ENCODE measurements at places on chromosomes 6 and 20. TPM values are rescaled to one million over a fixed set of nuclear protein-coding genes. Genes with fewer than 3 reads are reported as not detected.

- no peaks in the 10 kb centered on the region for H3K4me1 ChIP-seq
- no peaks in the 10 kb centered on the region for H3K36me3 ChIP-seq
- no peak for DNase-seq
- H3K27ac ChIP-seq = no peak overlapping the region
- H3K4me3 ChIP-seq = no peak overlapping the region
- H3K27me3 ChIP-seq = no peaks in the 10 kb centered on the region
These were observed 31.3 kb downstream of the BCAS4 start for GRCh38 chr20:50826121-50826520.

GRCh38 chr6:142452993-142453392 lies 151.2 kb downstream of the ADGRG6 start:
- no peaks in the 10 kb centered on the region for H3K4me1 ChIP-seq
- DNase-seq = no peak
- H3K4me3 ChIP-seq = no peak overlapping the region
- no peaks in the 10 kb centered on the region for H3K36me3 ChIP-seq

DNA sequence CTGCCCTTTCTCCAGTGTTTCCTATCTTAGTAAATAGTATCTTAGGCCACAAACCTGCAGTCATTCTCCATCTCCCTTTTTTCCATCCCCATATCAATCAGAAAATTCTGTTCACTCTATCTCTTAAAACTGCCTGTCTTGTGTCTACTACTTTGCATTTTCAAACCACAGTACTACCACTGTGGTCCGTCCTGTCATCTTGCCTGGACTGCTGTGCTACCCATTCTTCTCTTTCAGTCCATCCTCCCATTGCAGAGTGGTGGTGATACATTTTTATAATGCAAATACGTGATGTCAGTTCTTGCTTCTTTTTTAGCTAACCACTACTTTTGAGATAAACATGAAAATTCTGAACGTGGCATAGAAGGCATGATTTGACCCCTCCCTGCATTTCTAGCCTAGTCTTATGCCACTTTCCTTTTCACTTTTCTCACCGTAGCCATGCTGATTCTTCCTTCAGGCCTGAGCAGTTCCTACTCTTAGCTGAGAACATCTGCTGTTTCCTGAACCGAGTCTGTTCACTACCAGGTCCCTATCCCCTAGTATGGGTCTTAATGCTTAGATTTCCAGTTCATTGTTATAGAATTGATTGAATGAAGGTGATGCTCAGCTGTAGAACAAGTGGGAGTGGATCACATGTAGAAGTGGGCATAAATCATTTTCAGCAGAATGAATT lies 13.8 kb downstream of the TBPL1 start:
- H3K36me3 ChIP-seq = no peaks in the 10 kb centered on the region
- H3K4me3 ChIP-seq = no peak overlapping the region

SMIM28 gene
- not detected for total RNA-seq

GRM1 gene
- 0.63 TPM for total RNA-seq

Measured in GM23338 (cell line).